Posterior cingulate gyrus (tissue), 11 donors: ENCODE measurements at places on chromosomes 16 and 17.

DNA sequence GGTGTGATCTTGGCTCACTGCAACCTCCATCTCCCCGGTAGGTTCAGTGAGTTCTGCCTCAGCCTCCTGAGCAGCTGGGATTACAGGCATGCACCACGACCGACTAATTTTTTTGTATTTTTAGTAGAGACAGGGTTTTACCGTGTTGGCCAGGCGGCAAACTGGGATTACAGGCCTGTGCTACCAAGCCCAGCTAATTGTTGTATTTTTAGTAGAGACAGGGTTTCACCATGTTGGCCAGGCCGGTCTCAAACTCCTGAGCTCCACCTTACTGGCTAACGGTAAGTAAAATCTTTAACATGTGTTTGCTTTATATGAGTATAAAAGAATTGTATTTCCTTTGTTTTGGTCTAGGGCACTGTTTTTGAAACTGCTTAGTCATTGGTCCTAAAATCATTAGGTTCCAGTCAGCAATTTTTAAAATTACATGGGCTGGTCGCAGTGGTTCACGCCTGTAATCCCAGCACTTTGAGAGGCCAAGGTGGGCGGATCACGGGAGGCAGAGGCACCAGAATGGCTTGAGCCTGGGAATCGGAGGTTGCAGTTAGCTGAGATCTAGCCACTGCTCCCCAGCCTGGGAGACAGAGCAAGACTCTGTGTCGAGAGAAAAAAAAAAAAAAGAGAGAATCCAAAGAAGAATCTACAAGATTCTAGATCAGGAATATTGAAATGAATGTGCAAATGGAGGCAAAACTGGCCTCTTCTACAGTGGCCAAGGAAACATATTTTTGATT, 3.6 kb downstream of the FLYWCH1 start:
- no peak for DNase-seq

- no peak for DNase-seq
Observed at GRCh38 chr16:56732832-56733231, 2.9 kb downstream of the NUP93 start.

- no peak for DNase-seq
Observed at GRCh38 chr17:67891481-67892119, 66.3 kb downstream of the BPTF start.

GRCh38 chr17:67180275-67180674, 64.7 kb downstream of the HELZ start:
- no peak for DNase-seq

DNA sequence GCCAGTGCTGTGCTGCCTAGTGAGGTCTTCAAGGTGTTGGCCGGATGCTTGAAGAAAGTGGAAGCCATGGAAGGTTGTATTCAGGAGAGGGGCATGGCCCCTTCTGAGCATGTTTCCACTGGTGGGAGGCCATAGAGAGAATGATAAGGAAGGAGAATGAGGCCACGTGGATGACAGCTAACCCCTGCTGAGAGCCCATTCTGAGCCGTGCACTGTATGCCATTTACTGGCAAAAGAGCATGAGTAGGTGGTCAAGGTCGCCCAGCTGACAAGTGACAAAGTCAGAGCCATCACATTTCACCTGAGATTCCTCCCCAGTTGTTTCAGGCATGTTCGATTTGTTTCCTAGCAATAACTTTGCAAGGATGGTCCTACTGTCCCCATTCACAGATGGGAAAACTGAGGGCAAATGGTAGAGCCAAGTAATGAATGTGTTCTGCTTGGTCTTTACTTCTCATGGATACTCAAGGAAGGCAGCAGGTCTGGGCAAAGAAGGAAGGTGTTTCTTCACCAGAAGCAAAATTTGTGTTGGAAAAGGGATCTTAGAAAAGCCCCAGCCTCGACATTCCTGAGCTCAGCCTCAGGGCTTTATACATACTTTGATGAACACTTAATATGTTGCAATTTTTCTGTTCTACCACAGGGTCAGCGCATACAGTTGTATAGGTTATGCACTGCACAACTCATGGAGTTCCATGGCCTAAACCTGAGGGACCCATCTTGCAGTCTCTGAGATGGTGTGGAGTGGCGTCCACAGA, 10.5 kb upstream of the NKD1 start:
- no peak for DNase-seq

- DNase-seq: no peak
Observed at GRCh38 chr17:69578385-69578936, 164.0 kb downstream of the MAP2K6 start.

GRCh38 chr17:44216173-44216572, 3.3 kb downstream of the UBTF start:
- no peak for DNase-seq

DNA sequence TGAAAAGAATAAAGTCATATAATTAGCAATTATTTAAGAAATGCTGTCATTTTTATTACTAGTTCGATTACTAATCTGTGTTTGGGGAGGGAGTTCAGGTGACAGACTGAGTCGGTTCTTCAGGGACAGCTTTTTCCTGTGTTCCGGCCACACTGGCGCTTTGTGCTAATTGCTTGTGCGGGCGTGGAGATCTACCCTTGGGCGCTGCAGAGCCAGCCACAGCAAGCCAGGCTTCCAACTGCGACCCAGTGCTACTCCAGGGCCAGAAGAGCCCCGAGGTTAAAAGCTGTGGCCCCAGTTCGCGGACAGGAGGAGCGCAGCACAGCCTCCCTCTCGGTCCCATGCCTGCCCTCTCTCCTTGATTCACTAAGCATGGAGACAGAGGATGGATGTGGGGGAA, 6.5 kb upstream of the OR2C1 start:
- no peak for DNase-seq

DNA sequence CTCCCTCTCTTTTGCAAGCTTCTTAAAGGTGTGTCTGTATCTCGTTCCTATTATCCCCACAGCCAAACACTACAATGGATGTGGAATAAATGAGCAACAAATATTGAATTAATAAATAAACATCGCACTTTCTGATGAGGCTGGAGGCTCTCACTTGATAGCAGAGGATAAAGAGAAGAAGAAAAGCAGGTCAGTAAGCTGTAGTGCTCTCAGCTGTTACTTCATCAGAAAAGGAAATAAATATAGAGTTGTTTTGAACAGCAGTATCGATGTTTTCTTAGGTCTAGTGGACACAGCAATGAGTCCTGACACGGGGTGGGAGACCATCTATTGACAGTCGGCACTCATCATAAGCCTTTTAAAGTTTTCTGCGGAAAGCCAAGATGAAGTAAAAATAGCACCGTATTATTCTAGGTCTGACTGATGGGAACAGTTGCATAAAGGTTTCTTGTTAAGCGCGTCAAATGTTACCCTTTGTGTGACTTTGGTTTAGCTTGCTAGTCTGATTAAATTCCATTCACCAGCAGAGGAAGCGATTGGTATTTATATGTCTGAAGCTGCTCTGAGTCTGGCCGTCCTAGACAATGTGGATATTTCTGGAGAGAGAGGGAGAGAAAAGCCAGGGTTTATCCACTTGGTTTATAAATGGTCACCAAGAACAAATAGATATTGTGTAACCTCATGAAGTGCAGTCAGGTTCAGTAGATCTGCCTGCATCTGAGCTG, 646.1 kb downstream of the CDH11 start:
- DNase-seq: no peak

DNA sequence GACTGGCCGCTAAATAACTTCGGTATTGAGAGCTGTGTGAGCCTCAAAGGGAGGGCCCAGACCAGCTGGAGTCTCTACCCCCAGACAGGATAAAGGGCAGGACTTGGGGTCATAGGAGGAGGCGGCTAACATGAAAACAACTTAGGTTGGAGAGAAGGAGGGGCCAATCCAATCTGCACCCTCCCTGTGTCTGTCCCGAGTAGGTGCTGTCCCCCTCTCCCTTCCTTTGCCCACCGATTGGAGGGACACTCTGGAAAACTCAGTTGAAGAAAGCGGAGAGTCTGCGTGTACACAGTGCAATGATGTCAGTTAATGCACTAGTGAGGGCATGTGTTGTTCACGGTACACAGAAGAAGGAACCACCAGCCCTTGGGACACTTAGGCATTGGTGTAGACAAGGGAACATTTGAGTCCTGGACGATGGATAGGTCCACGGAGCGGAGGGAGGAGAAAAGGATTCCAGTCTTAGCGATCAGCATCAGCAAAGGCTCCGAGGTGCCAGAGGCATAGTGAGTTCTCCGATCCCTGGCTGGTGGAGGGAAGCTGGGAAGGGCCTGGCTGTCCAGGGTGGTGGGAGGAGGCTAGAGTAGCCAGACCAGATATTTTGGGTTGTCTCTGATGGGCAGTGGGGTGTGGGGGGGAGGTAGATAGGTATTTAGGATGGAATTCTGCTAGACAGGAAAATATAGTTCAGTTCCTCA, 761 bp downstream of the NOL3 start:
- DNase-seq: no peak

DNA sequence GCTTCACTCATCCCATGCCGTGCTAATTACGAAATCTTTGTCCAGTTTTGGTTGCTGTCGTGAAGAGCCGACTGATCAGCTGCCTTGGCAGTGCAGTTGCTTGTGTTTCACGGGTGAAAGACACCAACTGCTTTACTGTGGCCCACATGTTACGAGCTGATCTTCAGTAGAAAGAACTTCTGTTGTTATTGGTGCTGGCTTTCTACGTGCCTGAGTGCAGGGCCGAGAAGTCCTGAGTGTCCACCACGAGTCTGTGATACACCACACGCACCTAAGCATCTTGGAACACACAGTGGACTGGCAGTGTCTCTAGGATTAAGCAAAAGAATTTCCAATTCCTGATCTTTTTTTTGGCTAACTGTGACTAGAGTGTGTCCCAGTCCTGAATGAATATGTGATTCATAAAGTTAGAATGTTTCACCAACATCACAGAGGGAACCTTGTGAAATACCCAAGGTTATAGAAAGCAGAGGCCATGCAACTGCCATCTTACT, 70.4 kb upstream of the CLEC18A start:
- DNase-seq: no peak

GRCh38 chr17:17826342-17826713, 10.5 kb downstream of the SREBF1 start:
- DNase-seq: no peak

- DNase-seq: no peak
Observed at GRCh38 chr17:15442311-15443180, 24.9 kb downstream of the CDRT4 start.

DNA sequence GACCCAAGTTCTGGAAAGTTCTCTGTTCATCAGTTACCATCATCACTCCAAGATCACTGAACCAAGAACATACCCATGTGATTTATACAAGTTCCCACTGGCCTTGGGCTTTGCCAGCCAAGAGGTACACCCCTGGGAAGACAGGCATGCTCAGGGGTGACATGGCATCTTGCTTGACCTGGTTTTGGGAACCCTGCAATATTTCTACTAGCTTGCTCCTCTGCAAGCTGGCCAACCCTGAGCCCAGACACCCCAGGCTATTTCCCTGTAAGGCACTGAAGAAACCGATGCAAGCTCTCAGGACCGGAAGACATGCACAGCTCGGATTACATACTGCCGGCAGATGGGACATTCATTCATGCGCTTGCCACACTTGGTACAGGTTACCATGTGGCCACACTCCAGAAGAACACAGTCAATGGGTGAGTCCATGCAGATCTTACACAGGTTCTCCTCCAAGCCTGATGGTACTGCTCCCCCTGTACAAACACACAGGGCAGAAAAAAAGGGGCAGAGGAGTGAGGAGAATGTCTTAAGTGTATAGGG, 31.4 kb downstream of the LIG3 start:
- DNase-seq: no peak

- no peak for DNase-seq
Observed at GRCh38 chr16:66052745-66053144, 313.7 kb upstream of the CDH5 start.

GRCh38 chr17:50893183-50893993, 27.2 kb upstream of the TOB1 start:
- peak; percentile 92 for DNase-seq

GRCh38 chr17:79707931-79708891, 22.5 kb upstream of the ENPP7 start:
- DNase-seq: peak; percentile 67

- peak; percentile 91 for DNase-seq
Observed at GRCh38 chr17:64174686-64175456, 44.9 kb upstream of the ERN1 start.

DNA sequence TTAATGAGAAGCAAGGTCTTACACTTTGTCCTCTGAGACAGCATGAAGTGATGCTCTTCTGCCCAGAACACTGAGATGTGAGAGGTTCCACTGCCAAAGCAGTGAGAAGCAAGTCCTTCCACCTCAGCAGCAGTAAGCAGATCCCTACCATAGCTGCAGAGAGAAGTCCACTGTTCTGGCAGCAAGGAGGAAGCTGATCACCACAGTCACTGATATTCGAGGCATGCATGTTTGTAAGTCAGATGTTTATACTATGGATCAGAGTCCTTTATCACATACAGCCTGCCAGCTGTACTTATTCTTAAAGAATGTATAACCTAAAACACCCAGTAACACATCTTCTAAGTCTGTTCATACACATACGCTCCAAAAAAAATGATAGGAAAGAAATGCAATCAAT, 18.2 kb upstream of the METTL2A start:
- DNase-seq: no peak

DNA sequence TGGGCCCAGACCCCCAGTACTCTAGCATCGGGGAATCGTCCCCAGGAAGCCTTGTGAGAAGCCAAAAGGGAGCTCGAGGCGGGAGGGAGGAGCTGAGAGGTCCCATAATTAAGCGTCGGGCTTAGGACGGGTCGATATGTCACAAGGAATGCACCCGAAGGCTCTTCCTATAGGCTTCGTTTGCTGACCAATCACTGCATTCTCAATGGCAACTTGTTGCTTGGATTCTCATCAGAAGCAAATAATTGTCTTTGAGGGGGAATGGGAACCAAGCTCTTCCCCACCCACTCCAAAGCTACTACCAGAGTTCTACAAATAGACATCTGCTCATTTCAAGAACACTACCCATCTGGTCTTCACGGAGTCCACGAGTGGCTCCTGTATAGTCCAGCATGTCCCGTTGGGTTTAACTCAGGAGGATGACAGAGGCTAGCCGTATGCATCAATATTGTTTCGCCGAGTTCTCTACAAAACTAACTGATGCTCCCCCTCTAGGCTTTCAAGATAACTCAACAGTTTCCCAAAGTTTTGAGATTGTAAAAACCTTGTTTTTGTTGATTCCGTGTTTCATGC, 628 bp upstream of the BLMH start:
- no peak for DNase-seq

DNA sequence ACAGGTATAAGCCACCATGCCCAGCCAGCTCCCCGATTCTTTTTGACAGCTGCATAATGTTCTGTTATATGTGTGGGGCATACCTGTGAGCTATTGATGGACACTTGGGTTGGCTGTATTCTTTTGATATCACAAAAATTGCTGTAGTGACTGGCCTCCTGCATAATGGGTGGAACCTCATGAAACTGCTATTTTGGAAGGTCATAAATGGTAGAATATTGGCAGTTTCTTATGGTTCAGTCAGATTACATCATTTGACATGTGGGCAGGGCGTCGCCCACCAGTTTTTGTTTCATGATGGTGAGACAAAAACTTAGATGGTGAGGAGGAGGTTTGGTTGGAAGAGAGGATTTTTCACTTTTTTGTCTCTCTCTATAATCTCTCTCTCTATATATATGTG, 26.7 kb upstream of the POLR3E start:
- DNase-seq: no peak
